ENCODE measurements at places on chromosomes 2 and 18. TPM values are rescaled to one million over a fixed set of nuclear protein-coding genes. Genes with fewer than 3 reads are reported as not detected.

DNA sequence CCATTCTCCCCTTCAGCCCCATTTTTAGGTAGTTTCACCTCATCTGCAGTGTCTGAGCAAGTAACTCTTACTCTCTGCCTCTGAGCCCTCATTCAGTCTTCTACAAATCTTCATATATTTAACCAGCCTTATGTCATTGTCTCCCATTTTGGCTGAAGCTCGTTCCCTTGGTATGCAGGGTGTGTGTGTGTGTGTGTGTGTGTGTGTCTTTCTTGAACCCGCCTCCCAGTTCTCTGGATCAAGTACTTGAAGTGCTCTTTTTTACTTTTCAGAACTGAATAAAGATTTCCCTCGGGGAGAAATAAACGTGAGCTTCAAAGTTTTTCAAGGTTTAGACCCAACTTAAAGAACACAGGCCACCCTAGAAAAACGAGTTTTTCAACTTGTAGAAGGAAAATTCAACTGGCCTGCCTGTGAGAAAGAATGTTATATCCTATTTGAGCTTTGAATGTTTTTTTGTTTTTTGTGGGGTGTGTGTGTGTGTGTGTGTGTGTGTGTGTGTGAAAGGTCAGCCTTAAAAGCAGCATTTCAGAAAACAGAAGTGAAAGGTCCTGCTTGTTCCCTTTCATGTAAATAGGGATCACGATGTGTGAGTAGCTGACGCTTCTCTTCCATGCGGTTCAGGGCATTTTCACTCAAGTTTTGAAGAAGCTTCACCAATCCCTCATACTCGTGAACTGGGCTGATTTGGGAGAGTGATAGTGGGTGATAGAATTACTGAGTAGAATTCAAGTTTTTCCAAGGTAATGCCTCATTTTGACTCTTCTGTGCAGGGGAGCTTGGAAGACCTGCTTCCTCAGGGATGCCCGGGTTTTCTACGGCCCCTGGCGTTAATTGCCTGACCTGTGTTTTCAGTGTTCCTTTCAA is 50.6 kb upstream of the EML6 start:
- H3K27me3 ChIP-seq: peaks cover 33% of the 10 kb centered on the region
- H3K4me3 ChIP-seq: peak overlapping the region; percentile 42
- H3K4me1 ChIP-seq: peaks cover 33% of the 10 kb centered on the region

DNA sequence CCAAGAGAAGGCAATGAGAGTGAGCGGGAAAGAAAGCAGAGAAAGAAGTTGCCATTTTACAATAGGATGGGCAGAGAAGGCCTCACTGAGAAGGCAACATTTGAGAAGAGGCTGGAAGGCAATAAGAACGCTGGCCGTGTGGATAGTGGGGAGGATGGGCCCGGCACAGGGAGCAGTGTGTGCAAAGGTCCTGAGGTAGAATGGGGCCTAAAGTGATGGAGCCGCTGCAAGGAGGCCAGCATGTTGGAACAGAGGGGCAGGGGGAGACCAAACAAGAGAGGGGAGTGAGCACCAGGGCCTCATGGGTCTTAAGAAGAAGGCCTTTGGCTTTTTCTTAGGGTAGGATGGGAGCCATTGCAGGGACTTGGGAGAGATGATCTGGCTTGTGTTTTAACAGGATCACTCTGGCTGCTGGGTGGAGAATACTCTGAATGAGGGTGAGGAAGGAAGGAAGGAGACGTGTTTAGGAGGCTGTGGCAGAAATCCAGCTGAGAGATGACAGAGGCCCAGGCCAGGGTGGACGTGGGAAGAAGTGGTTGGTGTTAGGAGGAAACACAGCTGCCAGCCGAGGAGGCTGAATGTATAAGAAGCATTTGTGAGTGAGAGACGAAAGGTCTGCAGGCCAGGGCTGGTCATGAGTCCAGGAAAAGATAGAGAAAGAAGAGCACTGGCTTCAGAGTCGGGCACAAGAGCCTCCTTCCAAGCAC is 159.8 kb downstream of the KLHL29 start:
- no peaks in the 10 kb centered on the region for H3K4me1 ChIP-seq
- DNase-seq: no peak
- H3K36me3 ChIP-seq: no peaks in the 10 kb centered on the region
- H3K27ac ChIP-seq: no peak overlapping the region

DNA sequence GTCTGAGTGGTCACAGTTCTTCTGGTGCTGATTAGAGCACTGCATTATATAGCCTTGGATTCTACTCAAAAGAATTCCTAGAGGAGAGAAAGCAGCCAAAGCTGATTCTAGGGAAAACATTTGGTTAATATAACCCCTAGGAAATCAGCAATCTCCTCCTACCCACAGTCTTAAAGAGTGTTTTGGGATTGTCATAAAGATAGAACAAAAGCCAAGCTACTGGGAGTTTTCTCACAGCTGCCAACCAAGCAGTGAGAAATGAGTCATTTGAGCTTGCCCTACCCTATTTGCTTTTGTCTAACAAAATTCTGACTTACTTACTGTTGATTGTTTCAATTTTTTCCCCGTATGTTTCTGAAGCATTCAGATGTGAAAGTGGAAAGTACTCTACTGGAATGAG is 469.3 kb downstream of the PLCL1 start:
- no peak overlapping the region for H3K27ac ChIP-seq
- no peak for DNase-seq
- H3K36me3 ChIP-seq: no peaks in the 10 kb centered on the region
- H3K27me3 ChIP-seq: peaks cover 2% of the 10 kb centered on the region

GRCh38 chr2:200297100-200297499 is 9.4 kb upstream of the SPATS2L start:
- no peaks in the 10 kb centered on the region for H3K36me3 ChIP-seq
- no peak overlapping the region for H3K4me3 ChIP-seq

DNA sequence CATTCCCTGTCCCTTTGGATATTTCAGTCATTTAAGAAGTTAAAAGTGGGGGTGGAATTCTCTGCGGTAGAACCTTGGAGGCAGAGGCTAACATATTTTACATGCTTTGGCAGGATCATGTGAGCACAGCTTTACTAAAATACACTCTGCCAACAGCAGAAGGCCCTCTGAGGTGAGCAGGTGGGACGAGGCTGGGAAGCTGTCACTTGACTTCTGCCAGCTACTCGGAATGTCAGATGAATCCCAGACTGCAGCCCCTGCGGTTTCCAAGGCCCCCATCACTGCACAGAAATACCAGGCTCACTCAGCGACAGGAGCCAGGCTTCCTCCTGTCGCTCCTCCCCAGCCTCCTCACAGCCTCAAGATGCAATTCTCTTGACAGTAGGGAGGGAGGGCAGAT is 220.9 kb upstream of the REV1 start:
- no peaks in the 10 kb centered on the region for H3K27me3 ChIP-seq
- H3K36me3 ChIP-seq: no peaks in the 10 kb centered on the region
- no peak overlapping the region for H3K27ac ChIP-seq
- no peak for DNase-seq
- no peak overlapping the region for H3K4me3 ChIP-seq
- no peaks in the 10 kb centered on the region for H3K4me1 ChIP-seq

The UCN gene
- total RNA-seq: 1.9 TPM
